Kidney glomerular epithelial cell (primary cell): ENCODE measurements at places on chromosomes 16 and 17.

DNA sequence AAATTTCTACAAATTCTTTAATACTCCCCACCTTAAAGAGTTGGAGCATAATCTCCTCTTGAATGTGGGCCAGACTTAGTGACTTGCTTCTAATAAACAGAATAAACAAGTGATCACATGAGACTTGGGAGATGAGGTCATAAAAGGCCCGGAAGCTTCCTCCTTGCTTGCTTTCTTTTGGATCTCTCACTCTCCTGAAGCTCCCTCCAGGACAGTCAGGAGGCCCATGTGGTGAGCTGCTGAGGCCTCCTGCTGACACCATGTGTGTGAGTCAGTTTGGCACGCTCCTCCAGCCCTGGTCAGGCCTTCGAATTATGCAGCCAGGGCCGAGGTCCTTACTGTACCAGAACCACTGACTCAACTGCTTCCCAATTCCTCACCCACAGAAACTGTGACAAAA lies 53.2 kb downstream of the NDEL1 start:
- peak; percentile 61 for DNase-seq

DNA sequence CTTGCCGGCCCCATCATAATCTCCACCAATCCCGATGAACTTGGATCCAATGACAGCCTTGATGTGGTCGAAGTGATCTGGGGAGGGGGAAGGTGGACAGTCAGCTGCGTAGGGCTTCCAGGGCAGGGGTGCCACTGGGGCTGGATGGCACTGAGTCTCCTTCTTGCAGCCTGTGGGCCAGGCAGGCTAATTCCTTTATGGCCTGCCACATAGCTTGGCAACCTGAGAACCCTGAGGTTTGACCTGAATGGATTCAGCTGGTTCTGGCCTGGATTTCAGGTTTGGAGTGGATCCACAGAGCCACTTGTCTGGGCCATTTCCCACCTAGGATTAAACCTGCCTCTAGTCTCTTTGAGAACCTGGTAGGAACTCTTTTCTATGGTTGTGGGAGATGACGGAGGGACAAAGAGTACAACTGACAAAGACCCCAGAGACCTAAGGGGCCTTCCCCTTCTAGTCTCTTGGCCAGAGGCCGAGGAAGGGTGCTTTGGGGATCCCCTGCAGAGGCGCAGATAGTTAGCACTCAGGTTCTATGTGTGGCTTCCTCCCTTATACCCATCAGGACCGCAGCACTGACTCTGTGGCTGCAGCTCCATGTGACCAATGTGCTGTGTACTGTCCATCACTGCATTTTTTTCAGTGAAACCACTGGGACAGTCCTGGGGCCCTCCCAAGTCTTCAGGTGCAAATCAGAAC lies 9.2 kb upstream of the DPEP3 start:
- no peak for DNase-seq

DNA sequence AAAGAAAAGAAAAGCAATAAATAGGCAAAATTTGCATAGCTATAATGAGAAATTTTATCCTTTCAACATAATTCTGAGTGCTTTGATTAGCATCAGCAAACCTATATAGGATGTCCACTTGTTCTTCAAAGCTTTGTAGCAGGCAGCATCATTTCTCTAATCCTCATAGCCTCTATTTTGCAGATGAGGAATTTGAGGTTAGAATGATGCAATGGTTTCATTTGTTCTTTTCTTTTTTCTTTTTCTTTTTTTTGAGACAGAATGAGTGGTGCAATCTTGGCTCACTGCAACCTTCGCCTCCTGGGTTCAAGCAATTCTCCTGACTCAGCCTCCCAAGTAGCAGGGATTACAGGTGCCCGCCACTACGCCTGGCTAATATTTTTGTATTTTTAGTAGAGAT lies 594.4 kb downstream of the TOX3 start:
- no peak for DNase-seq

DNA sequence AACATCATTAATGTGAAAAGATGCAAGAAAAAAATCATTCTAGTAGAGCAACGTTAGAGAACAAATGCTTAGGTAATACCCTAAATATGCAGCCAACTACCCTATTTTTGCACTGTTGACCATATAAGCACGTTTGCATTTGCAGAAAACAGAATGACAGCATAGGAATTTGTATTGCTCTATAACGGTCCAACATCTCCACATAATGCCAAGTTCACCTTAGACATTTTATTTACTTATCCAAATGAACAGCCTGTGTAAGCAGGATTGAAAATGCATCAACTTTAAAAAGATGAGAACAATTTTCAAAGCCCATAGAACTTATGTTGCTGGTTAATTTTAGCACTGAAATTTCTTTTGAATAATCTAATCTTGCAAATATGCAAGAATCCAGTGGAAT lies 19.1 kb upstream of the RSL1D1 start:
- DNase-seq = no peak

- DNase-seq = no peak
Observed at GRCh38 chr17:64107500-64108236, 22.3 kb downstream of the ERN1 start.

- DNase-seq = no peak
Observed at GRCh38 chr16:81415751-81416150, 28.9 kb upstream of the CMIP start.

GRCh38 chr17:8820311-8821010 lies 21.3 kb upstream of the MFSD6L start:
- DNase-seq = no peak

DNA sequence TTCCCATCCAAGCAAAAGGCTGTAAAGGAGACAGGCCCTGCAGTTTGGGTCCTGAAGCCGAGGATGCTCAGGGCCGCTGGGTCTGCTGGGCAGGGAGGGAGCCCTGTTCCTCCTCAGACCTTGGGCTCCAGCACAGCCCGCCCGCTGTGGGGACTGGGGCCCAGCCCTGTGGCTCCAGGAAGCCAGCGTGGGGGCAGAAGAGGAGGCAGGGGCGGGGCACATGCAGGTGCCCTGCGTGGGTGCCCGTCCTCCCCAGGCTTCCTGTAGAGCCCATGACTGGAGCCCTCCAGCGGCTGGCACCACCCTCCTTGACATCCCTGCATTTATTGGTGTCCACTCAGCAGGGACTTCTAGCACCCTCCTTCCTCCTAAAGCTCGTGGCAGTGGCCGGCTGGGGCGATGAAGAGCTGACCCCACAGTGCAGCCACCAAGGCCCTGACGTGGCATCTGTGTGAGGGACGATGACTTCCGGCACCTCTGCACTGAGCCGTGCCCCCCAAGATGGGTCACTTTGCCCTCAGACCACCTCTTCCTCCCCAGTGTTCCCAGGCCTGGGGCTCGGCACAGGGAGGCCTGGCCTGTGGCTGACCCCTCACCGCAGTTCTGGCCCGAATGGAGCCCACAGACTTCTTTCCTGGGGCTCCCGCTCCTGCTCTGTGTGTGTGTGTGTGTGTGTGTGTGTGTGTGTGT lies 9.9 kb downstream of the PRSS27 start:
- no peak for DNase-seq

GRCh38 chr16:79717333-79718137 lies 117.0 kb upstream of the MAF start:
- DNase-seq = no peak

GRCh38 chr16:70695331-70696070 lies 9.6 kb upstream of the MTSS2 start:
- DNase-seq = peak; percentile 42

DNA sequence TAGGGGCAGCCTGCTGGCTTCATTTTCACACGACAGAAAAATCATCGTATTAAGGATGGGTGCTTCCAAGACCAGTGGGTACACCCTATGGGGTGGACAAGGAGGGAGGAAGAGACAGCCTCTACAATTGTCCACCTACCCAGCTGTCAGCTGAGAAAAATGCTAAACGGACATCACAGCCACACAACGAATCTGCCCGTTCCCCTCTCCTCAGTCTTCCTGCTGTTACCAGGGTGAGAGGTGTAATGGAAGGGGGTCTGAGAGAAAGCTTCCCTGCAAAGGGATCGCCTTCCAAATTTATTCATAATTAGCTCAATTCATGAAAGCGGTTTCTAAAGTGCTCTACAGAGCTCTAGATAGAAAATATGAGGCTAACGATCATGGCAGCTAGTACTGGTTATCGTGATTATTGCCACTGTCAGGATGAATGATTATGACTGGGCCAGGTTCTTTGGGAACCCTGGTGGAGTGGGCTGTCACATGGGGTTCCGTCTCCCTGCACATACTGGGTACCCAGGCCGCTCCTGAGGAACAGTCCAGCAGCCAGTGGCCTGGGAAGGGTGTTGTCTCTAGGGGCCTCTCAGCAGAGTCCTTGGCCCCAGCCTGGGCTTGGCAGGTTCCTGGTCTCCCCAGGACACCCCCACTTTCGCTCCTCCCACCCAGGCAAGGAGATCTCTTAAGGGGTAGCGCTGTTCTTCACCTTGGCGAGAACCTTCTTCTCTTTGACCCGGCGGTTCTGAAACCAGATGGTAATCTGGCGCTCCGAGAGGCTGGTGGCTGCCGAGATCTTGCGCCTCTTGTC lies 2.2 kb downstream of the HOXB13 start:
- DNase-seq = no peak

DNA sequence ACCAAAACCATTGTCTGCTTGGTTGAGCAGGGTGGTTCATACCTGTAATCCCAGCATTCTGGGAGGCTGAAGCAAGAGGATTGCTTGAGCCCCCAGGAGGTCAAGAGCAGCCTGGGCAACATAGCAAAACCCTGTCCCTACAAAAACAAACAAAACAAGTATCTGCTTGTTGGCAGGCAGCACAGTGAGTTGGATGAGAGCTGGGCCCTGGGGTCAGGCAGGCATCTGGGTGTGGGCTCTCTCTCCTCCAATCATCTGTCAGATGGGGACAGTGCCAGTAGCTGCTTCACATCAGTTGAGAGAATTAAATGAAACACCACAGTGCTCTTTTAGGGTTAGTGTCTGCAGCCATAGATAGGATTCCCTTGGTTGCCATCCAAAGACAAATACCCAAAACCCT lies 5.8 kb downstream of the ARMC7 start:
- no peak for DNase-seq

- DNase-seq = no peak
Observed at GRCh38 chr16:28897826-28898225, 19.5 kb downstream of the ATP2A1 start.

- no peak for DNase-seq
Observed at GRCh38 chr16:85908444-85908843, 9.5 kb downstream of the IRF8 start.

DNA sequence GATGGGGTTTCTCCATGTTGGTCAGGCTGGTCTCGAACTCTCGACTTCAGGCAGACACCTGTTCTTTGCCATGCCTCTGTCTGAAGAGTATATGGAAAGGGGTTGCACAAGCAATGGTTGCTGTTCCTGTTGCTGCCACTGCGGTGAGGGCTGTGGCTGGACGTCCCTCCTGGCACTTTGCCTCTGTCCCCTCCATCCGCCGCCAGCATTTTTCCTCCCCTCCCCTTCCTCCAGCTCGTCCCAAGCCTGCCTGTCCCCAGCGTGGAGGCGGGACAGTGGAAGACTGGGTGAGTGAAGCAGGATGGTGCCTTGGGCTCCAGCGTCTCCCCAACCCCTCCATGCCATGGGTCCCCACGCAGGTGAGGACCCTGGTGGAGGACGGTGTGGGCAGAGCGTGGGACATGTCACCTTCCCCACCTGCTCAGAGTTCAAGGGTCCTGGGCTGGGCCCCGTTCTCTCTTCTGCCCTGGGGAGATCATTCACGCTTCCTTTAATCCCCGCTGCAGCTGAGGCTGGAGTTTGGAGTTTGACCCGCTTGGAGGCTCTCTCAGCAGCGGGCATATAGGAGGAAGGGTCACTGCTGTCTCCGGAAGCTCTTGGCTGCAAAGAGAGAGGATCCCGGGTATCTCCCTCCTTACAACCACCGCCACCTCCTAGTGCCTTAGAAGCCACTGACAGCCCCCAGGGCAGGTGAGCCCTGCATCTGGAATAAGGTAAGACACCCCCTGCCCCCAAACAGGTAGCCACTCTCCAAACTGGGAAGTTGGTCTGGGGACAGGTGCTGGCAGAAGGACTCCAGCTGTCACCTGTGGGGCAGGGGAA lies at the start of gene SLC5A11:
SLC5A11 (plus strand) TSS at position 238 of the 822 bp plus-strand sequence. CDS start 12,681 bp downstream, outside the sequence.
- DNase-seq = no peak

DNA sequence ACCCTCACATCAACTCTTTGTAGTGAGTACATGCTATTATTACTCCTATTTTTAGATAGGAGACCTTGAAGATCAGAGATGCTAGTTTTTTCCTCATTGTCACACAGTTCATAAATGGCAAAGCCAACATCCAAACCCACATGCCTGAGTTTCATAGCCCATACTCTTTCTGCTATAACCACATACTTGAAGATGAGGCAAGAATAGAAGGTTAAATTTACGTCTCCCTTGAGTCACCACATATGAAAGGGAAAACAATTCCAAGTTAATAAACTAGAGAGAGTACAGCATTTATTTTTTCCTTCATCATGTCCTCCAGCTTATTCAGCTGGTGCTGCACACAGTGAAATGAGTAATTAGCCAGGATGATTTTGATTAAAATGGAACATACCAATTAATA lies 23.7 kb downstream of the NUDT7 start:
- no peak for DNase-seq

GRCh38 chr16:997440-998051 lies 16.0 kb downstream of the SOX8 start:
- DNase-seq = peak; percentile 25

GRCh38 chr16:29029168-29029994 lies 44.5 kb downstream of the LAT start:
- peak; percentile 98 for DNase-seq

DNA sequence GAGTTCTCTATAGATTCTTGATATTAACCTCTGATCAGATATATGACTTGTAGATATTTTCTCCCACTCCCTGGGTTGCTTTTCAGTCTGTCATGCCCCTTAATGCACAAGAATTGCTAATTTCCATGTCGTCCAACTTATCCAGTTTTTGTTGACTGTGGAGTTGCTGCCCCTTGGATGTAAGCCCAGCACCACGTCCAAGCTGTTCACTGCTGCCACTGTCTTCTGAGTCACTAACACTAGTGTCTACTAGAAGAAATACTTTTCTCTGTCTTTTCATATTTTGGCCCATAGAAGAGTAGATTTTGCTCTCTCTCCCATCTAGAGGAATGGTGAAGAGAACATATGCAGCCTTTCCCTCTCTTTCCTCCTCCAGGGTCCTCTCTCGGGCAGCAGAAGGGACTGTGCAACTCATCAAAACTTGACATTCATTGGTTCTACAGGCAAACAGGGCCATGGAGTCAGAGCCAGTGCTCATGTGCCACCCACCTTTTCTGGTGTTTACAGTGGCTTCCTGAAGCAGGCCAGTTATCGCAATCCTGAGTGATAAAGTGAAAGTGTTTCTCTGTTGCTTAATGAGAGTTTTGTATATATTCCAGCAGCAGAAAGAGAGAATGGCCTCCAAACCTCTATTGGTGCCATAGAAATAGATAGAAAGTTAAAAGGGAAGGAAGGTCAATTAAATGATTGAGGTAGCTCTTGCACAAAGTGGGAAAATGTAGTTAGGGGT lies 22.6 kb upstream of the PMP22 start:
- no peak for DNase-seq

DNA sequence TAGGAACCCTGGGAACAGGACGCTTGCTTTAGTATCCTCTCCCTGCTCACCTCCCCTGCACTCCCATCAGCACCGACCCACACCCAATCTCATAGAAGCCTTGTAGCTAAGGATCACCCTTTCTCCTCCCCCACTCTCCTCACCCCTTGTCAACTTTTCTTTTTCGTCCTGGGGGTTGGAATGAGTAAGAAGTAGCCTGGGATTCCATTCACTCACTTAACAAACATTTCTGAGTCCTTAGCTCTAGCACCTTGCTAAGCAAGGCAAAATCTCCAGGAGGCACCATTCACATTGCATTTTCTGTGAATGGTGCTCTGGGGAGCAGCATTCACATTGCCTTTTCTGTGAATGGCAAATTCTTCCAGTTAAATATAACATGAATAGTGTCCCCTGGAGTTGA lies 1.1 kb upstream of the PGAP3 start:
- no peak for DNase-seq
